ENCODE measurements at places on chromosomes 4 and X.

DNA sequence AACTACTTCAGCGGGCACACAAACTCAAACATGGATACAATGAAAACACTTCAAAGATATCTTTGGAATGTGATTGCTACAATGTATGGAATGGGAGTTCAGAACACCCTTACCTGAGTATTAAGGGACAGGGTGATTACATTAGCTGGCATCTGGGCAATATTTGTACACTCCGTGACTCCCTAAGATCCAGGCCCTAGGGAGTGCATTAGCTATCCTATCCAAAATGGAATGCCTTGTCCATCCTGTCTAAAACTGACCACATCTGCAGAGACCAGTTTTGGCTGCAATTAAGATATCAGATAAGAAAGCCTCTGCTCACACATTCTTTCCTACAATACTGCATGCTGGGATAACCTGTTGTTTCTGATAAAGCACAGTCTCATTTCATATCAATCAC, 176.6 kb upstream of the EMCN start:
- no peak for DNase-seq

GRCh38 chr4:156969101-156969500, 2.5 kb downstream of the PDGFC start:
- no peak for DNase-seq

DNA sequence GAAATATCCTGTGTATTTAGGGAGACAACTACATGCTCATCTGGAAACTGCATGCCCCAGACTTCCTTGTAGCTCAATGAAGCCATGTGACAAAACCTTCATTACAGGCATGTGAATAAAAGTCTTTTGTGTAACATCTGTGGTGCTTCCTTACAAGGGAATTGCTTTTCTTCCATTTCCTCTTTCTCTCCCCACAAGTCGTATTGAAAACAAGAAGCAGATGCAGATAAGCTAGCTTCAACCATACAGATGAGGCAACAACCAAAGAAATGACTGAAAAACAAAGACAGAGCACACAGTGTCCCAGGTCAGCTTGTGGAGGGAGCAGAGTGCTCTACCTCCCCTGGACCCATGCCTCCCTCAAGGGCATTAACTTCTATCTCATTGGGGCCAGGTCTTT, 115.8 kb upstream of the INPP4B start:
- no peak for DNase-seq

DNA sequence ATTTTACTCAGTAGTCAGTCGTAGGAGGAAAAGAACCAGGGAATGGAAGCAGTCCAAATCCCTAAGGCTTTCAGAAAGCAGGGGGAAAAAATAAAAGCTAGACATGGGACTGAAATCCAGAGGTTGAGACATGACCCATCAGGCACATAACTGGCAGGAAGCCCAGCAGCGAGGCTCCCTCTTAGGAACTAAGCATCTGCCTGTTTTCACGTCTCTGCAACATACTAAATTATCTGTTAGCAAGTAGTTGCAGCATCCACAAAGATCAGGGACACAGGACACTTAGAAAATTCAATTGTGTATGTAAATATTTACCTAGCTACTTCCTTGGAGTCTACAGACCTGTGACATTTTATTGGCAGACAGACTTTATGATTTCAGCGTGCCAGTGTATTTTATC, 118.0 kb upstream of the EDNRA start:
- DNase-seq = no peak

DNA sequence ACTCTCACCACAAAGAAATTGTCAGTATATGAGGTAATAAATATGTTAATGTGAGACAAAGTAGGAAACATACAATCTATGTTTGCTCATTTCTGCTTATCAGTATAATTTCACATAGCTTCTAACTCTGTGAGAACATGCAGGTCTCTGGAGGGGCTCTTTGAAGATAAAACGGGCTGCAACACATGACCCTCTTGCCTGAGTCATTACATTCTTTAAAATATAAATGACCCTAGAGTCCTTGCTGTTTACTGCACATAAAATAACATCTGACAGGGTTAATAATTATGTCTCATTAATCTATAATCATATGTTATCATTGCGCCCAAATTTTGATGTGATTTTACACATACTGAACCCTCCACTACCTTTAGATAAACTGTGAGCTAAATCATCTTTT, 681.5 kb downstream of the ARAP2 start:
- DNase-seq = no peak

- no peak for DNase-seq
These were observed 39.8 kb downstream of the NHS start for GRCh38 chrX:17414839-17415238.

DNA sequence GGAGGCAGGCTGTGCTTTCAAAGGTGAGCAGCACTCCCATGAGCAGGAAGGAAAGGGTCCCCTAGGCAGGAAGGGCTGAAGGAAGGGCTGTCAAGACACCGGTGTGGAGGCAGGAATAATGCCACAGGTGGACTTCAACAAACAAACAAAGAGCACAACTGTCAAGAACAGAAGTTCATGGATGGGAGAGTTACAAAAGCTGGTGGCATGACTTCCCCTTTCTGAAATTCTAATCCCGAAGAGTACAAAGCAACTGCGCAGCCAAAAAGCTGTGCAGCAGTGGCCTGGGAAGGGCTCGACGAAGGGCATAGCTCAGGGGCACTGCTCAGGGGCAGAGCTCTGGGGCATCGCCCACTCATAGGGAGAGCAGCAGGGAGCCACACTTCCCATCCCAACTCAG, 582.3 kb upstream of the DIPK2B start:
- DNase-seq = no peak
